ENCODE measurements at places on chromosomes 7 and 10.

DNA sequence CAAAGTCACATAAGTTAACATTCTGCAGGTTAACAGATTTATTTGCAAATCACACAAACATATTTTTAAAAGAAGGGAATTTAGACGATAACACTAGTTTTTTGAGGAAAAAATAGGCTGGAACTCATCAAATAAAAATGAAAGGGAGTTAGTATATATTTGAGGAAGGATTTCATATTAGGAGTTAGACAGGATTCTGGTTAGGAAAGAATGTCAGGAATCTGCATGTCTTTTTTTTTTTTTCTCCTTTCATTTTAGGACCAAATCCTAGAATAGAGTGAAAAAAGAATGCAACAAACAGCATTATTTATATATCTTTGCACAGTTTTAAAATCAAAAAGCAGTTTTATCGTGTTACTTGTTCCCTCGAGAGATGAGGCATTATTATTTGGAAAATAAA, 8.9 kb upstream of the TRDMT1 start:
- DNase-seq: no peak

GRCh38 chr10:21530641-21531040, 3.4 kb upstream of the MLLT10 start:
- DNase-seq: no peak

DNA sequence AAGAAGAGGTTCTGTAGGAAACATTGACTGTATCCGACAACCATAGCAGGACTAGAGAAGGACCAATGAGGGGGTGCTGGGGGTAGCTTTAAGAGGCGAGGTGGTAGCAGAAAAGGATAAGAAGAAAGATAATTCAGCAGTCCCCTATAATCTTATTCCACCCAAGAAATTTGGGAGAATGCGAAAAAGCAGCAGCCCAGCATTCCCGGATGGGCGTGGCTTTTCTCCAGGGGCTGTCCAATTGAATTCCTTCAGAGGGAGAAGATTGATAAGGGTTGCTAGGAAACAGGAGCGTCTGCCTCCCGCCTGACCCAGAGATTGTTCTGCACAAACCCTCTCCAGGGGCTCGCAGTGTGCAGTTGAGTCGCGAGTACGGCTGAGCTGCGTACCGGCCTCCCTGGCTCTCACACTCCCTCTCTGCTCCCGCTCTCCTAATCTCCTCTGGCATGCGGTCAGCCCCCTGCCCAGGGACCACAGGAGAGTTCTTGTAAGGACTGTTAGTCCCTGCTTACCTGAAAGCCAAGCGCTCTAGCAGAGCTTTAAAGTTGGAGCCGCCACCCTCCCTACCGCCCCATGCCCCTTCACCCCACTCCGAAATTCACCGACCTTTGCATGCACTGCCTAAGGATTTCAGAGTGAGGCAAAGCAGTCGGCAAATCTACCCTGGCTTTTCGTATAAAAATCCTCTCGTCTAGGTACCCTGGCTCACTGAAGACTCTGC, at the start of gene GRM3:
Gene GRM3, plus strand, starts transcription at position 349 of the 721 bp plus-strand sequence. CDS start 121,237 bp downstream, outside the sequence.
- DNase-seq: no peak

- DNase-seq: no peak
These were observed 47.8 kb upstream of the NKX2-3 start for GRCh38 chr10:99484626-99485581.

DNA sequence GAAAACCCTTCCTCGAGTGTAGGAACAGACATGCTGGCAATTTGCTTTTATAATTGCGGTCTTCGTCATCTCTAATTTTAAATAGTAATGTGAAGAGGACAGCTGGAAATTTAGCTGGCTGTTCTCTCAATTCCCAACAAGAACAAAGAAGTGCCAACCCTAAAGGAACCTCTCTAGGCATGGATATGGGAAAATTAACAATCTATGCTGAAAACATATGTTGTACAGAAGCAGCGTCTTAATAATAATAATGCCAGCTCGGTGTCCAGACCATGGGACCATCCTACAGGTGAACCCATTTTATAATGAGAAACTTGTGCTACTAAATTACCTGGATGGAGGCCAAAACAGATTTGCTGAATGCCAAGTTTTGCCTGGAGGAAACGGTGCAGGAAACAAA, 641.4 kb upstream of the MGMT start:
- DNase-seq: no peak

- DNase-seq: no peak
These were observed 790 bp upstream of the PITX3 start for GRCh38 chr10:102242118-102242485.

- no peak for DNase-seq
These were observed 683.9 kb downstream of the MAGI2 start for GRCh38 chr7:78769481-78770101.

GRCh38 chr10:22338931-22339330, 6.4 kb upstream of the SPAG6 start:
- no peak for DNase-seq

- no peak for DNase-seq
These were observed 369.8 kb downstream of the GFRA1 start for GRCh38 chr10:115903207-115903606.

DNA sequence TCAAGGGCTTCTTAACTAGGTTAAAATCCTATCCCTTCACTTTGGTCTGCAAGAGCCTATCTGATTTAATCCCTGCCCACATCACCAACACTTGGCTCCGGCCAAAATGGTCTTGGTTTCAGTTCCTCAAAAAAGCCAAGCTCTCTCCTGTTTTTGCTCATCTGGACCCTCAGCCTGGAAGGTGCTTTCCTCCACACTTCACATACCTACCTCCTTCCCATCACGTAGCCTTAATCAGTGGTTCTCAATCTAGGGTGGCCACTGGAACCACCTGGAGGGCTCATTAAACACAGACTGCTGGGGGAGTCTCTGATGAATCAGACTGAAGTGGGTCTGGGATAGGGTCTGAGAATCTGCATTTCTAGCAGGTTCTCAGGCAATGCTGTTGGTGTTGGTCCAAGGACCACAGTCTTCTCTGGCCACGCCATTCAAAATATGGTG, 227.0 kb upstream of the AOAH start:
- DNase-seq: no peak

- DNase-seq: no peak
These were observed 33.3 kb upstream of the KDM7A start for GRCh38 chr7:140209866-140210609.

DNA sequence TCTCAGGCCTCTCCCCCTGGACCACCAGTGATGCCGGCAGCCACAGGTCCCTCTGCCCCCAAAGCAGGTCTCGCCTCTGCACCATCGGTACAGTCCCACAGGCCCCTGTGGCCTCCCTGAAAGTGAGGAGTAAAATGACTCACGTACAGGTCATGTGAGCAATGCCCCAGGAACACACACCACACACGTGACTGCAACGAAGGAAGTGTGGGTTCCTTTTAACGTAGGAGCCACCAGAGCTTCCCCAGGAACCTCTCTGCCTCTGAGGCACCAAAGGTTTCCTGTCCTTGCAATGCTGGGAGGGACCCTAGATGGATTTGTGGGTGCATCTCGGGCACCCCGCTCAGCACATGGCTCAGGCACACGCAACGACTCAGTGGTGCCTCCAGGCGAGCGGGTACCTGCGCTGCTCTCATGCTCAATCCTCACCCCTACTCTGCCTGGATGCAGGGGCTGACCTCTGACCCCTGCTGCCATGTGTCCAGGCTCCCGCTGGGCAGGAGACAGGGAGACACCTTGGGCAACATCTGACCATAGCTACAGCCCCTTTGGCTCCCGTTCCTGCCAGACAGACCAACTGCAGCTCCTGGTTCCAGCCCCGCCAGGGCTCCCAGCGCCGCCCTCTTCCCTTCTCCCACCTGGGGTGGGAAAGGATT, 120.7 kb downstream of the PRKAG2 start:
- DNase-seq: peak; percentile 91

DNA sequence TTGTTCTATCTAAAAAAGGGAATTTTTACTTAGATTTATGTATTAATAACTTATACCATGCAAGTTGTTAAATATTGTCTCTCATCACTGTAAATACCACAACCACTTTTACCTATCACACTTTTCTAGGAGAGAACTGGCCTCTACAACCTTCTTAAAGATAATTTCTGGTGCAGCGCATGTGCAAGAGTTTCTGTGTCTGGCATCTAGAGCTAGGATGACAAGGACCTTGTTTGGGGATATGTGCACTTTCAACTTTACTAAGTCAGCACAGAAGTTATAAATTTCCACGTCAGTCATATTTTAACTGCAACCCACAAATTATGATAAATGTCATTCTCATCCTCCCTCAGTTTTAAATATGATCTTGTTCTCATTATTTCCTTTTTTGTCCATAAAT, 156.9 kb upstream of the ADCY1 start:
- no peak for DNase-seq

DNA sequence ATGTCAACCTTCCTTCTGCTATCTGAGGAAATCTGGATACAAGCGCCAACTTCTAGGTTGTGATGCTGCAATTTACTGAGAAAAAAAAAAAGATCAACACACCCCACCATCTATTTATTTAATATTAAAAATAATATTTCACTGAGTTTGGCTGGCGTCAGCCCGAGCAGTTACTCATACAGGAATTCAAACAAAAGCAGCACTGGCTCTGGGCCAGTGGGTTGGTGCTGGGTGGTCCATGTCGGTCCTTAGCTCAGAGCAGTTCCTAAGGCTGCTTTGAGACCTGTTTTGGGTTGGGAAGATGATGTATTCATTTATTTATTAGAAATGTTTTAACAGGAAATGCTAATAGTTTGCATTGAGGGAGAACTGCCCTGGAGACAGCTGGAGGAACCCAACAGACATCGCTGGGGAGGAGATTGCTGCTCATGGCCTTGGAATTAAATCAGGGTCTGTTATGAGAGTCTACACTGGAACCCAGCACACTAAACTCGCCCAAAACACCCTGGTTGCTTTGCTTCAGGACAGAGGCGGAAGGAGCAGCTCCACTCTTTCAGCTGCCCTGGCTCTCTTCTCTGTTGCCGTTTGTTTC, 36.3 kb upstream of the GOT1 start:
- DNase-seq: no peak

GRCh38 chr7:94240902-94241301, 153.8 kb upstream of the COL1A2 start:
- DNase-seq: no peak

DNA sequence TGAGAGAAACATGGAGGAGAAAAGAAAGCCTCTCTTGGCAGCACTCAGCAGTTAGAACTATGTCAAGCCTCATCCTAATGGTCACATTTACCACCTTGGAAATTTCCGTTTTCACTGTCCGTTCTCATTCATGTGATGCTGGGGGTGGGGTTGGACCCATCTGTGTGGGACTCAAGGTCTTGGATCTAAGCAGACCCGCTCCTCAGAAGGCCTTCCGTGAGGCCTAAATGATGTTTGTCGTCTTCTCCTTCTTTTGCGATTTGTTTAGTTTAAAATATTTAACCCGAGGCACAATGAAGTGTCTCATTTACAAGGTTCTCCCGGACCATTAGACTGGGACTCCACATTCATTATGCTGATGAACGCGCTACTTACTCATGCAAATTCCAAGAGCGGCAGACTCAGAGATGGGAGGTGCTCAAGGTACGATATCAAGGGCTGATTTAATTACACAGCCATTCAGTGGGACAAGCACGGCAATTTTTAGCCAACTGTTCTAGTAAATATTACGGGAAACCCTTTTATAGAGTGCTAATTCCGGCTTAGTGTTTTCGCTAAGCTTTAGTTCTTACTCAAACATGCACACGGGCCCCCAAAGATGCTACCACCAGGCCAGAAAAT, 109.1 kb upstream of the EFCAB10 start:
- no peak for DNase-seq

- no peak for DNase-seq
These were observed 13.8 kb downstream of the APBB1IP start for GRCh38 chr10:26451903-26452302.

- no peak for DNase-seq
These were observed 6.3 kb downstream of the NAT16 start for GRCh38 chr7:101173752-101174244.

GRCh38 chr7:108449521-108449920, 6.7 kb downstream of the NRCAM start:
- no peak for DNase-seq

DNA sequence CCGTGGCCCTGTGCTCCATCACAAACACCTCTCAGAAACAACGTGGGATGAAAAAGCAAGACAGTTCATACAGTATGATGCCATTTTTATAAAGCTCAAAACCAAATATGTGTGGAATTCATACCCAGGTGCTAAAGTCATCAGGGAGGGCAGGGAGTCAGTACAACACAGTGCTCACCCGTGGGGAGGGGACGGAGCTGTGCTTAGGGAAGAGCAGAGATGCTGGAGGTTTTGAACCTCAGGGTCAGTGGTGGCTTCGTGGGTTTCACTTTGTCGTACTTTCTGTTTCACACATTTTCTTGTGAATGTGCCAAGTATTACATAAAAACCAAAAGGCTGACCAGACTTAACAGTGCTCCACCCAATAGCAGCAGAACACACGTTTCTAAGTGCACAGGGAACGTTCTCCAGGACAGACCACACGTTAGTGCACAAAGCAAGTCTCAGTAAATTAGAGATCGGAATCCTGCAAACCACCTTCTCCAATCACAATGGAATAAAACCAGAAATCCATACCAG, 21.2 kb downstream of the ZMIZ2 start:
- DNase-seq: no peak

DNA sequence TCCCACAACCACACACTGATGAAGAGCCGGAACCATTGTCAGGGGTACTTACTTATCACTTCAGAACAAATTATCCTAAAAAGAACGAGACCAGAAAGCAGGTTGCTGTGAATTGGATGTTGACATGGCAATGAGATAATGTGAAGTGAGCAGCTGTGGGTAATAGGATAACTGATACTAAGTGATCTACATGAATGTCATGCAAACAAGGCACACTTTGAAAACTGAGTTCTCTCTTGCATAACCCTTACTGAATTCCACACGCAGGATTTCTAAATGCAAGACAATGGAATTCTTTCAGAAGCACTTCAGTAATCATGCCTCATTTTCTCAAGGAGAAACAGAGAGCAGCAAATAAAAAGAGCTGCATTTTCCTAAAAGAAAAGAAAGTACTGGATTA, 242.5 kb upstream of the TMEM229A start:
- no peak for DNase-seq

DNA sequence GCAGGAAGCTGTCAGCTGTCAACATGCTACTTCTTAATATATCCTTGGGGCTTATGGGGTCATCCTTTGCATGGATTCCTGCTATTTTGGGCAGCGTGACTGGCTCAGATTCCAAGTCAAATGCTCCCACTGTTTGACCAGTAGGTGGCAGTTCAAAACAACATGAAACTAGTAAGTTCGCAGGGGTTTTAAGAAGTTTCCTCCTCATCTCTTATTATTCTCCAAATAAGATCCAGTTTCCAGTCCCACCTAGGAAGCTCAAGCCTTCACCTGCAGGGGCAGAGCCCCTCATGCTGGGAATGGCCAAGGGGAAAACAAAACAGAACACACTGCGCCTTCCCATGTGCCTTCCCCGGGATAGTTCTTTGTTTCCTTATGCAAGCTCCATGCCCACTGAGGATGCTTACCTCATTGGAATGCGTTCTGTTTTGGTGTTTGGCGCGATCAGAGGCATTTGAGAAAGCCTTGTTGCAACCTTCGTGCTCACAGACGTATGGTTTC, 259.8 kb downstream of the GLI3 start:
- no peak for DNase-seq

Measured in T-helper 2 cell (primary cell).